ENCODE measurements at places on chromosomes 11 and 22.

DNA sequence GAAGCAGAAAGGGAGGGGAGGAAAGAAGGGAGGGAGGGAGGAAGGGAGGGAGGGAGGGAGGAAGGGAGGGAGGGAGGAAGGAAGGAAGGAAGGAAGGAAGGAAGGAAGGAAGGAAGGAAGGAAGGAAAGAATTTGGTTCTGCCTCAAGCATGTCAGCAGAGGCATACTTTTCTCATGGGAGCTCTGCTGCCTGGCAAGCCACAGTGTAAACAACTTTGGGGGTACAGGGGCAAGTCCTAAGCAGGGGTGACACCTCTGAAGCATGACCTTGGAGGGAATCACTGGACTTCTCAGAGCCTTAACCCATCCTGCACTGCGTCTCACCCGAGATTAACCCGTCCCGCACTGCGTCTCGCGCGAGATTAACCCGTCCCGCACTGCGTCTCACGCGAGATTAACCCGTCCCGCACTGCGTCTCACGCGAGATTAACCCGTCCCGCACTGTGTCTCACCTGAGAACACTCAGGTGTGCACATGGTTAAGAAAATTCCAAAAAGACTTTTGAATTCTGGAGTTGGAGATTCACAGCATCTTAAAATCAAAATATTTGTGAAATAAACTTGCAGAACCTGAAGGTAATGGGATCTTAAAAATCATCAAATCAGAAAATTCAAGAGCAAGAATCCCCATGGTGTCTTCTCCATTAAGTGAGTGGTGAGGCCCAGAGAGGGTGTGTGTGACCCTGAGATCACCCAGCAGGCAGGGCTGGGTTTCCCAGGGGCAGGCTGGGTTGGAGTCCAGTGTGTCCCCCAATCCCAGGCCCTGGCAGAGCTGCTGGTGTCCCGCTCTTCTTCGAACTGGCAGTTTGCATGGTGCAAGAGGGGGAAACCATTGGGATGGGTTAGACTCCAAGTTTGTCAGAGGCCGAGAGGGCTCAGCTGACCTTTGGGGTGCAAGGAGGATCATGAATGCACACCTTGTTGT lies 190.4 kb downstream of the MN1 start:
- DNase-seq: no peak

- DNase-seq: no peak
Observed at GRCh38 chr11:9688716-9689511, 25.0 kb downstream of the SWAP70 start.

- peak; percentile 28 for DNase-seq
Observed at GRCh38 chr11:114348200-114349191, 51.8 kb downstream of the C11orf71 start.

- peak; percentile 10 for DNase-seq
Observed at GRCh38 chr11:111602865-111603610, 789 bp downstream of the SIK2 start.

DNA sequence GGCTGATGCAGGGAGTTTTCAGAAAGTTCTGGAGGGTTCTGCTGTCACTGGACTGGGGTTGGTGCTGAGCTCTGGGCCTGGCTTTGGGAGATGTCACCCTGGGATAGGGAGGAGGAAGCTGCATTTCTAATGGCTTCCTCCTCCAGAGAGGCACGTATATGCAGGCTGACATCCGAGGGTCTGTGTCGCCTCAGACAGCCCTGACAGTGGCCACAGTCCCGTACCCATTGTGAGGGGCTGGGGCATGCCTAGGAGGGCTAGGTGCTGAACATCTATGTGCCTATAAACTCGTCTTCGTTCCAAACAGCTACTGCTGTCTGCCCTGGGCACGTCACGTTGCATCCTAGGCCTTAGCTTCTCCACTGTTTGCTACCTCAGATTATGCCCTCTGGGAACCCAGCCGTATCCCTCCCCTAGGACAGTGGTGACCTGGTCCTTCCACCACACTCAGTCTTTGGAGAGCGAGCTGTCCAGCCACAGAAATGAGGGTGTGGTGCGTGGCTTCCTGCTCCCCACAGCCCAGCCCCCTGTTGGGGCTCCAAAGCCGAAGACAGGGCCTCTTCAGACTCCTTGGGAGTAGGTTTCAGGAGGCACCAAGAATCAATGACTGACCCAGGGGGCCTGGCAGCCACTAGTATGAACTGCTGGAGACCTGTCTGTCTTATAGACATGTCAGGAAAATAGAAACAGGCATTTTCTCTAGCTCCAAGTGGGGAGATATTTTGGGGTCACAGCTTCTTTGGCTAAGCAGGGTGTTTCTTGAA lies 26.4 kb downstream of the ADAMTS15 start:
- DNase-seq: no peak

DNA sequence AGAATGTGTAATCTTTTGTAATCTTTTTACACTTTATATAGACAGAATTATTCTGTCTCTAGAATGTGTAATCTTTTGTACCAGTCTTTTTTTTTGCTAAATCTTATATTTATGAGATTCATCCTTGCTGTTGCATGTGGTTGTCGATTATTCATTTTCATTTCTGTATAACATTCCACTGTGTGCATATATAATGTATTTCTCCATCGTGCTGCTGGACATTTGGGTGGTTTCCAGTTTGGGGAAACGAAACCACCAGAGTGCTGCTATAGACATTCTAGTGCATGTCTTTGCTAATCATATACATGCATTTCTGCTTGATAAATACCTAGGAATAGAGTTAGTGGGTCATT lies 146.5 kb downstream of the GRIK4 start:
- DNase-seq: no peak

- DNase-seq: no peak
Observed at GRCh38 chr22:45491841-45492240, 10.8 kb upstream of the FBLN1 start.

DNA sequence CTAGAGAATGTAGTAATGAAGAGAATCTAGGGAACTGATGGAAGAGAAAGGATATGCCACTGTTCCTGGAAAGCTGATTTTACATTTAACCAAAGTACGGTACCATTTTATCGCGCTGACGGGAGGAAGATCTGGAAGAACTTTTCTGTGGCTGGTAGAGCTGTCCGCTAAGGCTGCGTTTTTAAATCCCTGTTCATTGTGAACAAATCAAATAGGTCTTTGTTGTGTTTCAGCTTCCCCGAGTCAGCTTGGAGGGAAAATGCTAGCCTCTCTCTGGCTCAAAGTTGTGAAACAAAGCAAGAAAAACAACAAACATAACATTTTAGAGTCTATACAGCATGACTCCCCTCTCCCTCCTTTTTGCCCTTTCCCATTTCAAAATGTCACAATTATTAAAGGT lies 34.4 kb downstream of the FBXO7 start:
- no peak for DNase-seq

DNA sequence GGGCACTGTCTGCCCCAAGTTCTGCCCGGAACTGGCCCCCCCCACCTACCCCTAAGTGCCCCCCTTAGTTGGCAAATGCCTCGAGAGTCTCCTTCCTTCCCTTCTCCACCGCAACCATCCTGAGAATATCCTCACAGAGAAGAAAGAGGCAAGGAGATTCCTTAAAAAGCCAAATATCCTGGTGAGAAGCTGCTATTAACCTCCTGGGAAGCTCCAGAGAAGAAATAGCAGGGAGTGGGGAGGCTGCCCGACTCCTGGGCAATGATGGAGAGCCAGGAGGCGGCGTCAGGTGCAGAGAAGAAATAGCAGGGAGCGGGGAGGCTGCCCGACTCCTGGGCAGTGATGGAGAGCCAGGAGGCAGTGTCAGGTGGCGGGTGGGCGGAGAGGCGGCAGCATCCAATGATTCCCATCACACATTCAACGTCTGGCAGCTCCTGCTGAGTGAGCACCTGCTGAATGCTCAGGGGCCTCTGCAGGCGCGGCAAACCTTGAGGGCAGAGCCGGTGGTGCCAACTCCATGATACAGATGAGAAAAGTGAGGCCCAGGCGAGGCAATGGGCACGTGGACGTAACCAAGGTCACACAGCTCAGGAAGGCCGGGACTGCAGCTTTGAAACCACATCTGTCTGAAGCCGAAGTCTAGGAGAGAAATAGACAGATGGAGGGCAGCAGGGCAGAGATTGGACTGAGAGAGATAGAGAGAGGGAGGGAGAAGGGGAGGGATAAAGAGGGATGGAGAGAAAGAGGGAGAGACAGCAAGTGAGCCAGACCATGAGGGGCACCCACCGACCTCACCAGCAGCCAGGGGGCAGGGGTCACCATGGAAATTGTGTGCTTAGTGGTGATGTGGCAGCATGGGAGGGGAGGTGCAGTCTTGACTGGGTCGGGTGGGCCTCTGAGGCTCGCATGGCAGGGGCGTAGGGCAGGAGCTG lies 58.3 kb downstream of the CYTH4 start:
- DNase-seq: no peak

DNA sequence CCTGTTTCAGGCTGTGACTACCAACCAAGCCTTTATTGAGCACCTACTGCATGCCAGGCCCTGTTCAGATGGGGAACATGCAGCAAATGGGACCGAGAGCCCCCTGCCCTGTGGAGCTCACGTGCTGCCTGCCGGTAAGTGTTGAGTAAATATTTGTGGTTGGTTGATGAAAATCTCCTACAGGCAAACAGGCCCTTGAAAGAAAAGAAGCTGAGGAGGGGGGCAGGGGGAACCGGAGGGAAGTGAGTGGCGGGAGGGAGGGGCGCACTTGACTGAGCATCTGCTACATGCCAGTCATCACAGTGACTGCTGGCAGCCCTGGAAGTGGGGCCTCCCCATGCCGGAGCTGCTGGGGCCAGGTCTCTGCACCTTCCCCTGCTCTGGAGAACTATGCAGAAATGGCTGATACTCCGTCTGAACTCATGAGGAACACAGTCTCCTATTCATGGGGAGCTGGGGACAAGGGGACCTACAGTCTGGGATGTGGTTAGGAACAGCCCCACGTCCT lies 34.2 kb downstream of the MACROD1 start:
- no peak for DNase-seq

DNA sequence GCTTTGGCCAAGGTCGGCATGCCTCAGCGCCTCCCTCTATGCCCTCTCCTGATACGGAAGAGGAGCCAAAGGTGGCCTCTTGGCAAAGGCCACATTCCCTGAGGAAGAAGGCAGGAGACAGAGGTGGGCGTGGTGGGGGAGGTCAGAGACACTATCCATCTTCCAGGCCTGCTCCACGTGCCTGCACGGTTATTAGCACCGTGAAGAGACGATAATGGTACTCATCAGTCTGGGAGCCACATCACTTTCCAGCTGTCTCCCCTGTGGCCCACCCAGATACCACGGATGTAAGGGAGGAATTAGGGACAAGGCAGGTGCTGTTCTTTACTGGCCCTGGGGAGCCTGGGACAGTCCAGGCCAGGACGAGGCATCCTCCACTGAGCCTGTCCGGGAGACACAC lies 354.3 kb downstream of the MN1 start:
- DNase-seq: no peak

DNA sequence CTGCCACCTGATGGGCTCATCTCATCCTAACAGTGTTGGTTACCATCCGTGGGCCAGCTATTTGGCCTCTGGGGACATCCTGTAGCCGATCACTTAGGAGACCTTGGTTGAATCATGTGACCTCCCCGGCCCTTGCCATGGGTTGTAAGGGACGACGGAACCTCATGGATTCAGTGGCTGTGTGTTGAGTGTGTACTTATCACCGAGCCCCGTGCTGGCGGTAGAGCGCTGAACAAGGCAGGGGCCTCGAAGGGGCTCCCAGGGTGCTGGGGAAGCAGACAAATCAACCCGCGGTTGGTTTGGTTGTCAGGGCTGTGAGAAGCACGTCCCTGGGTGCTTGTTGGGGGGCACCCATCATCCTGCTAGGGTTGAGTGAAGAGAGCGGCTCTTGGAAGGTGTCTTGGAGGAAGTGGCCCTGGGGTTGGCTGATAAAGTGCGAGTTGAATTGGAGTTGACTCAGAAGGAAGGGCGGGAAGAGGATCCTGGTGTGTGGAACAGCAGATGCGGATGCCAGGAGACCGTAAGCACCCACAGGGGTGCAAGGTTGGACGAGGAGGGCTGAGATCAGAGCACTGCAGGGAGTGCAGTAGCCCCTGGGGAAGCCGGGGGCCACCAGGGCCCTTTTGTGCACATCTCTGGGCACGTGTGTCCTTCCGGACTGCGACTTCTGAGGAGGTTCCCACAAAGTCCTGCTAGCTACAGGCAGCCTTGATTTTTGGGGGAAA lies 53.6 kb downstream of the MPPED1 start:
- no peak for DNase-seq

DNA sequence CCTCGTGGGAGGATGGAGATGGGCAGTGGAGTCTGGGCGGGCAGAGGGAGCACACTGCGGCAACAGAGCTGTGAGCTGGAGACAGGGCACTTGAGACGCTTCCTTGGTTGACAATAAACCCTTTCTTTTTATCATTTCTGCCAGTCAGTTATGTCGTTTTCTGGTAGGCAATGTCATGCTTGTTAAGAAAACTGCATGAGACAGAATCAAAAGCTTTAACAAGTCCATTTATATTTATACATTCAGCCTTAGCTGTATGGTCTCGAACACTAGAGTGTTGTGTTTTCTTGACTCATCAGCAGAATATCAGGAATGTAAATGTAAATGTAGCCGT lies 31.9 kb downstream of the PPFIA1 start:
- no peak for DNase-seq

- DNase-seq: peak; percentile 55
Observed at GRCh38 chr11:67351275-67352005, 1.9 kb downstream of the POLD4 start.

- peak; percentile 88 for DNase-seq
Observed at GRCh38 chr11:117817368-117818040, 7.0 kb downstream of the FXYD2 start.

DNA sequence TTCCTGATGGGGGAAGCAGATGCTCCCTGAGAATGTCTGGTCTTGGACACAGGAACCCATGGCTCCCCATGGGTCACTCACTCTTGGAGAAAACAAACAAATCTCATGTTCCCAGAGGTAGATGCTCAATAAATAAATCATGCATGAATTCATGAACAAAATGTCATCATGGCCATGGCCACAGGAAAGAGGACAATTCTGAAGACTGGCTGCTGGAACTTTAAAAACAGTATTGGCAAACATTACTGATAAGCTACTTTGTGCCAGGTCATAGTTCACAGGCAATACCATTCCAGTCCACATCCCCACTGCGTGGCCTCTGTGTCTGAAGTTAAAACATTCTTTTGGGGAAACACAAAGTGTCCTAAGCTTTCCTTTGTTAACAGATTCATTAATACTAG lies 9.2 kb upstream of the SMIM35 start:
- no peak for DNase-seq

- no peak for DNase-seq
Observed at GRCh38 chr11:81129618-81130017, 1604.0 kb downstream of the FAM181B start.

- DNase-seq: no peak
Observed at GRCh38 chr22:26573026-26573662, 16.8 kb downstream of the TPST2 start.

- no peak for DNase-seq
Observed at GRCh38 chr11:110858547-110858921, 146.3 kb upstream of the ARHGAP20 start.
